Myocyte (in vitro differentiated cells): ENCODE measurements at places on chromosomes 6 and 20. TPM values are rescaled to one million over a fixed set of nuclear protein-coding genes. Genes with fewer than 3 reads are reported as not detected.

GJA1 gene
- 3.3 and 4.0 TPM in 2 replicates for total RNA-seq

PPP1R14C gene
- total RNA-seq = not detected in 2 replicates

SAYSD1 gene
- 15.2 and 16.1 TPM in 2 replicates for total RNA-seq

PBOV1 gene
- total RNA-seq = not detected in 2 replicates

MOG gene
- total RNA-seq = not detected in 2 replicates

SNRPB2 gene
- total RNA-seq = 50.7 and 67.3 TPM in 2 replicates

PGC gene
- not detected in 2 replicates for total RNA-seq

ARMH2 gene
- not detected in 2 replicates for total RNA-seq

CST4 gene
- not detected in 2 replicates for total RNA-seq

ANKEF1 gene
- 0.10 TPM in 1 of 2 replicates, not detected in the other for total RNA-seq

LAMA4 gene
- total RNA-seq = 65.7 and 66.2 TPM in 2 replicates

PAK5 gene
- total RNA-seq = not detected in 2 replicates

PLN gene
- total RNA-seq = 0.10 and 1.4 TPM in 2 replicates

CYP21A2 gene
- not detected in 2 replicates for total RNA-seq

ERVFRD-1 gene
- not detected in 2 replicates for total RNA-seq

ZNF165 gene
- 0.78 TPM in 1 of 2 replicates, not detected in the other for total RNA-seq

XRN2 gene
- total RNA-seq = 87.0 and 91.1 TPM in 2 replicates

VSX1 gene
- total RNA-seq = not detected in 2 replicates

VIP gene
- total RNA-seq = not detected in 2 replicates

SPDEF gene
- total RNA-seq = not detected in 2 replicates

GPX5 gene
- total RNA-seq = not detected in 2 replicates

SLC18B1 gene
- total RNA-seq = 3.0 and 3.4 TPM in 2 replicates

MYL9 gene
- total RNA-seq = 162 and 190 TPM in 2 replicates

RCAN2 gene
- total RNA-seq = 1.2 and 1.4 TPM in 2 replicates

KCNB1 gene
- total RNA-seq = 6.1 and 9.0 TPM in 2 replicates

OR2H1 gene
- not detected in 2 replicates for total RNA-seq

NKX2-4 gene
- not detected in 2 replicates for total RNA-seq

PRICKLE4 gene
- 1.3 and 3.5 TPM in 2 replicates for total RNA-seq
